CD4-positive, alpha-beta T cell (primary cell): ENCODE measurements at places on chromosomes 3 and 15. TPM values are rescaled to one million over a fixed set of nuclear protein-coding genes. Genes with fewer than 3 reads are reported as not detected.
A peak's percentile ranks its signal among the peaks of the same experiment; 100 is the strongest.

GRCh38 chr15:99275525-99276128 is 24.3 kb downstream of the LRRC28 start:
- DNase-seq, result no peak

FSIP1 gene
- 0.22 TPM for total RNA-seq

DTWD1 gene
- 10.1 TPM for total RNA-seq

GRCh38 chr15:35181538-35181937 is 96.4 kb upstream of the NANOGP8 start:
- no peak for DNase-seq

GRCh38 chr3:54086652-54087405 is 35.5 kb upstream of the CACNA2D3 start:
- DNase-seq, result no peak

GRCh38 chr3:50365080-50365841 is 5.9 kb upstream of the TMEM115 start:
- DNase-seq, result peak; percentile 95

DNA sequence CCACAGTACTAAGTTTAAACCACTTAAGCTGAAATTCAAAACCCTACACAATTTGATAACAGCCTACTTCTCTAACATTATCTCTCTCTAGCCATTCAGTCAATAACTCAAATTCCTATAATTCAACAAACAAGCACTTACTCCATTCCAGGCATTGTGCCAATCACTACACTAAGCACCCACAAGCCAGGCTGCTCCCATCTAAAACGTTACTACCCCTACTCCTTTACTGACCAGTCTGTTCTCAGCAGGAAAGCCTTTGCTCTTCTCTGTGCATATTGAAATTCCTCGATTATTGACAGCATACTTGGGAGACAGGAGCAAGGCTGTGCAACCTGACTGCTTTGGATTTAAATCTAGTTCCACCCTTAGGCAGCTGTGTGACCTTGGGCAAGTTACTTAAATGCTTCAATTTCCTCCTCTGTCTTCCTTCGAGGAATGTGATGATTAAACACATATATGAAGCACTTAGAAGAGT is 177.2 kb upstream of the THBS1 start:
- DNase-seq, result no peak

DNA sequence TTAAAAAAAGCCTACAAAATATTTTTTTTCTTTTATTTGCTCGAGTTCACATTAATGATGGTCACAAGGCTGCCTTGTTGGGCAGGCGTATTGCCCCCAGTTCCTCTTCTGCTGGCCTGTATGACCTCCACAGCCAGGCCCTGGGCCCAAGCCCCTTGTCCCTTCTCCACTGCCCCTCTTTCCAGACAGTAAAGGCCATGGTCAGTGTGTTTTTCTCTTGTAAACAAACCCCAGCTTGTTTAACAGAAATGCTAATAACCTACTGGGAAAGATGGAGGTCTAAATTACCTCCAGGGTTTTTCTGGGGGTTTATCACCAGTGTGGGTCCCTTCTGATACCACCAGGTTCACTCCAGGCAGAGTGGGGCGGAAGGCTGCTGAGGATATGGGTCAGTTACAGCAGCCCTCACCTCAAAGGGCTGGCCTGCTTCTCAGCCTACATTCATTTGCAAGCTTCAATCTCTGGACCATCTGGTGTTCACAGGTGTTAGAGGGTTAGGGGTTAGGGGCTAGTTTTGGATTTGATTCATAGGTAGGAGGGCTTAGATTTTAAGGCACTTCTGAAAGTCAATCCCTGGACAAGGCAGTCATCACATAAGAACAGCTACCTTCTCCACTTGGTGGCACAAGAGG is 2.0 kb upstream of the MANF start:
- no peak for DNase-seq
